ENCODE measurements at places on chromosomes 7 and 10. TPM values are rescaled to one million over a fixed set of nuclear protein-coding genes. Genes with fewer than 3 reads are reported as not detected.

UTF1 gene
- total RNA-seq = not detected

PLEKHS1 gene
- not detected for total RNA-seq

IFIT5 gene
- 13.7 TPM for total RNA-seq

IKZF1 gene
- total RNA-seq = not detected

OR13A1 gene
- not detected for total RNA-seq

PNLIP gene
- not detected for total RNA-seq

CTAGE15 gene
- 3.9 TPM for total RNA-seq

HOXA13 gene
- not detected for total RNA-seq

TUBAL3 gene
- not detected for total RNA-seq

HOXA10 gene
- total RNA-seq = not detected

NYAP1 gene
- 0.87 TPM for total RNA-seq

LRRC18 gene
- total RNA-seq = not detected

PRF1 gene
- total RNA-seq = not detected

TWIST1 gene
- total RNA-seq = 6.3 TPM

ZKSCAN1 gene
- 54.6 TPM for total RNA-seq

EDRF1 gene
- 15.7 TPM for total RNA-seq

WDR86 gene
- 13.7 TPM for total RNA-seq

PRKAR1B gene
- total RNA-seq = 8.6 TPM

IFIT2 gene
- total RNA-seq = 5.2 TPM

MEST gene
- 2.4 TPM for total RNA-seq

ZNF736 gene
- 14.9 TPM for total RNA-seq

STAG3 gene
- total RNA-seq = 1.2 TPM

MCMBP gene
- total RNA-seq = 44.4 TPM

VWC2 gene
- total RNA-seq = not detected

CYP26C1 gene
- total RNA-seq = not detected

CHRM2 gene
- total RNA-seq = 0.11 TPM

LRRC4 gene
- 0.11 TPM for total RNA-seq
